ENCODE measurements at places on chromosomes 4 and X.

- no peak for DNase-seq
Observed at GRCh38 chr4:185849664-185850550, 37.9 kb upstream of the SORBS2 start.

DNA sequence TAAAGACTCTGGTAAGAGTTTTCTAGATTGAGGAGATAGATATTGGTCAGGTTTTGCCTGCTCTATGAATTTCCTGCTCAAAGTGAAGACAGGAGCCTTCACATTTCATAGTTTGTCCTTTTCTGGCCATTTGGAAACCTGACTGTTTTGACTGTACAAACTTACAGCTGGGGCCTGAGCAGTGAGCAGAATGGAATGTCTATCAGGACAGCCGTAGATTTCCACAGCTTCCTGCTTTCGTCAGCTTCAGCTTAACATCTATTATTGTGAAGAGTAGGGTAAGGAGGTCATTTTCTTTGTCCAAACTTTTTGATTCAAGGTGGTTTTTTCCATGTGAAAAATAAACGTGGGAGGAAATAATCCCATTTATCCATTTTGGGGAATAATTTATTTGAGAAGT, 124.3 kb upstream of the DIPK2B start:
- DNase-seq, result no peak

DNA sequence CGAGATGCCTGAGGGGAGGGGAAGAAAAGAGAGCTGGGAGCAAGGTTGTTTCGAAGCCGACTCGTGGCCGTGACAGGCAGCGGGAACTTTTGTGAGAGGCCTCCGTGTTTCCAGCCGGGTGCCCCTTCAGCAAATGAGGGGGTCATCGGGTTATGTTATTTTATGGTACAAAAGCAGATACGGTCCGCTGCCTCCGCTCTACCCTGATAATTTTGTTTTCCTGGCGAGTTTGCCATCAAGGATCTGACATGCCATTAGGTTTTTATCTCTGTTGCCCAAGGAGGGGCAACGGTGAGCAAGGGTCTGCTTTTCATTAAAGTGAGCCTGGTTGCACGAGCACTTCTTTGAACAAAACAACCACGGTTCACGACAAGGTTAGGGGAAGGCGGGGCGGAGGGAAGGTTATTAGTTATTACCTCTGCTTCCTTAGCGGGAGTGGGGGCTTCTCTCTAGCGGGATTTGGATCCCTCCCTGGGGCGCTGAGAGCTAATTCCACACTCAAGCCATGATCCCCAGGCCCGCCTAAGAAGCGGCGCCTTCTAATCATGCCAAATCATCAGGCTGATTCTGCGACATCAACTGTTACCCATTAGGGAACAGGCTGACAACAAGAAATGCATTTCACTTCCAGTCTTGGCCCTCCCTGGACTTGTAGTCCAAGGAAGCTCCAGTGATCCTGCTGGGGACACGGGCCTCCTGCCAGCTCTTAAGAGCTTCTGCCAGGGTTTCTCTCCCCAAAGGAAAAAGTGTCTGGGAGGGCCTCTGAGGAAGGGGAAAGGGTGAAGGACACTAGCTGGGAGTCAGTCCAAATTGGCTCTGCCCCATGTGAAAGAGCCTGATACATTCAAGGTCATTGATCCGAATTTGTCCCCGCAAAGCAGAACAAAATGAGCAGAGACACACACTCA, 617.7 kb downstream of the MID1IP1 start:
- DNase-seq, result no peak

DNA sequence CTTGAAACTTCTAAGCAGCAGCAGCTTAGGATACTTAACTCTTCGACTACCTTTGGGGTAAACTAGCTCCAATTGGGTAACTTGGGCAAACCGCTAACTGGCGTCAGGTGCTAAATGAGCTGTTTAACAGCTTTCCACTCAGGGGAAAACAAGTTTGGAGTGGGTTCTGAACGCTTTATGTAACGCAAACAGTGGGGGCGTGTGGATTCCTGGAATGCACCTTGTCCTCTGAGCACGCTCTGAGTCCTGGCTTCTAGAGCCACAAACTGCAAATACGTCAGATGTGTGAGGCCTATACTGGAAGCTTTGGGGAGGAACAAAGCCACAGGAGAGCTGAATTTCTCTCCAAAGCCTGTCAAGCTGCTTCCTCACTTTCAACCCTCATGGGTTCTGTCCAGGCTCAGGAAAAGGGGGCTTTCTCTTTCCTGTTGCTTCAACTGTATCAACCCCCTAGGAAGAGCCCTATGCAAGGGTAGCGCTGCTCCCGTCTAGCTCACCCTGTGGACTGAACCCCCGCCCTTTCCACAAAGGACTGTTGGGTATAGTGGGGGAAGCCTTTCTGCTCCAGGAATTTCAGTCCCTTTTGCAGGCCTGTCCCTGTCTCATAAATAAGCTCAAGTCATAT, 4.5 kb upstream of the WDR1 start:
- no peak for DNase-seq

GRCh38 chrX:11970578-11971359, 167.5 kb upstream of the FRMPD4 start:
- no peak for DNase-seq

All from HEK293T (cell line).